Astrocyte of the cerebellum (primary cell): ENCODE measurements at places on chromosomes 3 and 15.
A peak's percentile ranks its signal among the peaks of the same experiment; 100 is the strongest.

DNA sequence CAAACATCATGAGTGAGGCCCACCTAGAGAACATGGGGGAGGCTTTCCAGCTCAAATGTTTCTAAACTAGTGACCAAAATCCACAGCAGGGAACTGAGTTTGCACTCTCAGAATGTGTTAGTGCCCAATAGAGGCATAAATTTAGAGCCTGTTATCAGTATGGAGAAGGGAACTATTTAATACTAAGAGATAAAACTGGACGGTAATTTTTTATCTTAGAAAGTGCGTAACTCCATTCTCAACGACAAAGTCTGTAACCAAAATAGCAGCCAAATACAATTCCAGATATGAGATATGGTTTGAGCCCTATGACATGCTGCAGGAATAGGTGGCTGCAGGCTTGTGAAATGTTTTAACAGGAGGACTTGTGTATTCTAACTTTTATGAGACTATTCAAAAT lies 3.5 kb downstream of the B3GALNT1 start:
- DNase-seq, result no peak

- peak; percentile 70 for DNase-seq
These were observed 180.3 kb upstream of the TSC22D2 start for GRCh38 chr3:150227839-150228238.

- DNase-seq, result no peak
These were observed 1.1 kb downstream of the EHD4 start for GRCh38 chr15:41971089-41971894.

DNA sequence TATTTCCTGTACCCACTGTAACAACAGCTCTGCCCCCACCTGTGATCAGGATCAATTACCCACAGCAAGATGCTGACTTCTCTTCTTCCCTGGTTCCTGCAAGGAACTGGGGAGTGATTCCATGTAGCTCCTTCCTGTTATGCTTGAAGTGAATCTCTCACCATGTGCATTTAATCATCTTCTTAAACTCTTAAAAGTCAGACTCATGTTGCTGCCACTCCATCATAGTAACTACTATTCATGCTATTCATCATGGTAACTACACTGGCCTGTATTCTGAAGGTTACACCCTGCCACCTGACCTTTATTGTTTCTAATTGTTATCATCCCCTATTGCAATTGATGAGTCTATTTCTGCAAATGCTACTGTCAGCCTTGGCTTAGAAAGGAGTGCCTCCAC lies 89.5 kb downstream of the SUCNR1 start:
- DNase-seq, result no peak

DNA sequence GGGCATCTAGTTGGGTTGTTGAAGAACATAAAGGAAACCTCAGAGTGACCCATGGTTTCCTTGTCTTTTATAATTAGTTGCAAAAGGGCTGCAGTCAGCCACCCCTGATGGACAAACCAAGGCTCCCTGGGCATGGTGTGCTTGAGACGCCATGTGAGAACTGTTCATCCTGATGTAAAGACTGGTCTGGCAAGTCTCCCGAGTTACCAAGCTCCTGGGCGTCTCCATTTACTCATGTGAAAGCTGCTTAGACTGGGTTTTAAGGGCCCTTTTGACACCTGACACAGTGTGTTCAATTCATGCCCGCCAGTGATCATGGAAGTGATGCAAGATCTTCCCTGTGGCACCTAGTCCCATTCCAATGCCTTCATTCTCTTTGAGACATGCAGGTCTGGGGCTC lies 49.4 kb downstream of the GRK7 start:
- no peak for DNase-seq

DNA sequence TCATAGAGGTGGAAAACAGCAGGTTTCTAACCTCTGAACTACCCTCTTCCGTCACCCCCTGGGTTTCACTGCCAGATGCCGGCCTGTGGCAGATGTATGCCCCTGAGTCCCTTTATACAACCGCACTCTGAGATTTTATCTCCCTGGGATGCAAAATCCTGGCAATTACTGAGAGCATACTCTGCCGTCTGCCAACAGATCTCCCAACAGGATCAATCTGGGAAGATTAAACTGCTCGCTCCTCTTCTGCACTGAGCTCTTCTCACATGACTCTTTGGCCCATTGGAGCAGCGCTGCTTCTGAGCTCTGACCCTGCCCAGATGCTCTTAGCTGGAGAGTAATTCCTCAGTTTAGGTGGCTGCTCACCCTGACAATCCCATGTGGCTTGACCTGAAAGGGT lies 133.2 kb downstream of the LIPC start:
- no peak for DNase-seq

- no peak for DNase-seq
These were observed 253.7 kb downstream of the ROBO1 start for GRCh38 chr3:79514069-79514468.

- DNase-seq, result peak; percentile 37
These were observed 147.0 kb upstream of the LRRFIP2 start for GRCh38 chr3:37321377-37321781.

- DNase-seq, result no peak
These were observed 65.5 kb downstream of the SSUH2 start for GRCh38 chr3:8579096-8579495.

DNA sequence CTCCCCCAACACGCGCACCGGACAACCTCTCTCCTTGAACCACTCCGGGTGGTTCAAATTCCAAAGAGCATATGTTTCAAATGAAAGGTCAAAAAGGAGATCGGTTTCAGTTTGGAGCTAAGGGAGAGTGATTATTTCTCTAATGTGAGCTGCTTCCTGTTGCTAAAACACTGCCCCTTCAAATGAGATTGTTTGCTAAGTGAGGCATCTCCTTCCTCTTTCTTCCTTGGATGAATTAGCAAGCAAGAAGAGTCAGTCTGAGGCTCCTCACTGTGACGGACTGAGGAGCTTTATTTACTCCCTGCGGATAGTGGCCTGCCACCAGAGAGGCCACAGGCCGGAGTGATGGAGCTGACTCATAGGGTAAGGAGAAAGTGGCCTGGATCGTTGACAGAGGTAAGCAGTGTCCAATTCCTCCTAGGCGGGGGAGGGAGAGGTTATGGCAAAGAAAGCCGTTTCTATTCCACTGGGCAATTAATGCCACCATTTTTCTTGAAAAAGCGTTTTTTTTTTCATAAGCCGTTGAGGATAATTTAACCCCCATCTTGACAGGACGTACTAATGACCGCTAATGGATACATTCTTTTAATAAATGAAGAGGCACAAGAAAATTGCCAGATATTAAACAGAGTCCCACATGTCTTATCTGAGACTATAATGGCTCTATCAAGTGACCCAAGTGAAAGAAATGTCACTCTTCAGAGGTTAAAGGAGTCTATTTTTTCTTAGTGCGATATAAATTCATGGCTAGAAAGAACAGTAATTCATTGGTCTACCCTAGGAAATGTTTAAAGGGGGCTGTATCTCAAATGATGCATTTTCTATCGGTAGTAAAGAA lies 167.0 kb upstream of the ANKRD28 start:
- DNase-seq, result no peak

GRCh38 chr15:87387766-87388165 lies 868.8 kb downstream of the NTRK3 start:
- DNase-seq, result no peak

GRCh38 chr15:69290346-69291164 lies 8.2 kb upstream of the PAQR5 start:
- DNase-seq, result no peak

GRCh38 chr3:161070980-161071663 lies 34.0 kb downstream of the B3GALNT1 start:
- no peak for DNase-seq

GRCh38 chr3:55245351-55245750 lies 241.8 kb downstream of the WNT5A start:
- DNase-seq, result no peak

DNA sequence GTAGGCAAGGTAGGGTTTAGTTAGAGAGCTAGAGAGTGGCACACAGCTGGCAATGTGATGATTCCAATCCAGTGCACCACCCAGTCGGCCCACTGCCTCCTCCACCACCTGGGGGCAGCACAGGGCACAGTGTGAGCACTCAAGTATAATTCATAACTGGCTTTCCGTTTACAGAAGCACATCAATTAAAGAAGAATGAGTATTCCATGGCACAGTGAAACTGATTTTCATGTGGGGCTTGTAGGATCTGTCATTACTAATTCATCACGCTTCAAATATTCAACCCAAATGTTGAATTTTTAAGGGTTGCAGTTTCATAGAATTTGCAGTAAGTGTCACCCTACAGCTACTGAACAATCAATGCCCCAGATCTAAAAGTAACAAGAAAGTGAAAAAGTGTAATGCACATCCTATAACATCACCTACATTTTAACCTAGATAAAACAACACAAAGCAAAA lies 149.9 kb downstream of the IGSF11 start:
- DNase-seq, result peak; percentile 9

GRCh38 chr3:65419233-65419632 lies 619.5 kb downstream of the MAGI1 start:
- DNase-seq, result no peak

DNA sequence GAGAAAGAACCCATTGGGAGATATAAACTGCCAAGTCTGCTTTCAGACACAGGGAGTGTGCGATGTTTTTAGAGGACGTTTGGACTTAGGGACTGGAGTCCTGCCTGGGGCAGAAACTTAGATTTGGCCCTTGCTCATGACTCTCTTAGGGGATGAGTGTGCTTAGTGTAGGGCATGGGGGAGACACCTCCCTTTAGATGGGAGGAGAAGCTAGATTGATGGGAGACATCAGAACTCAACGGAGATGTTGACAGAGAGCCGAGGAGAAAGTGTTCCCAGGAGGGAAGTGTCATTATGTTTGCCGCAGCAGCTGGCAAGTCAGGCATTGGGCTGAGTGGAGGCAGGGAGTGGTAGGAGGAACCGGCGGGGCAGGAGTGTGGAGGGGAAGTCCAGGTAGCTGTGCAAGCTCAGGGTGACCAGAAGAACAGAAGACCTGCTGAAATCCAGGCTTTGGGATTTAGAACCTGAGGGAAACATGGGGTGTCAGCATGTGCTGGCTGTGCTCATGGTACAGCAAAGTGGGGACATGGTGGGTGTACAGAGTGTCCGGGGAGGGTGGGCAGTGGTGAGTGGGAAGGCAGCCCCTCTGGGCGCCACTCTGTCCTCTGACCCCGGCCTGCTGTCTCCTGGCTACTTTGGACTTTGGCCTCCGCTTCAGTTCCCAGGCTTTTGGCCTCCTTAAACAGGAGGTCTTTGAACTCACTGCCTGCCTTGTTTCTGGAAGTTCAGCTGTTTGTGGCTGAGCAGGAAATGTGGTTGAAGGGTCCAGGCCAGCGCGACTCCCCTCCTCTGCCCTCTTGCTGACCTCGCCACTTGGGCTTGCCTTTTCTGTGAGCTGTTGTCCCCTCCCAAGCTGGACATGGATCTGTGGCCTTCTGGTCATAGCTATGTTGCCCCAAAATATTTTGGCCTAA lies 324.0 kb upstream of the LRRFIP2 start:
- DNase-seq, result no peak

DNA sequence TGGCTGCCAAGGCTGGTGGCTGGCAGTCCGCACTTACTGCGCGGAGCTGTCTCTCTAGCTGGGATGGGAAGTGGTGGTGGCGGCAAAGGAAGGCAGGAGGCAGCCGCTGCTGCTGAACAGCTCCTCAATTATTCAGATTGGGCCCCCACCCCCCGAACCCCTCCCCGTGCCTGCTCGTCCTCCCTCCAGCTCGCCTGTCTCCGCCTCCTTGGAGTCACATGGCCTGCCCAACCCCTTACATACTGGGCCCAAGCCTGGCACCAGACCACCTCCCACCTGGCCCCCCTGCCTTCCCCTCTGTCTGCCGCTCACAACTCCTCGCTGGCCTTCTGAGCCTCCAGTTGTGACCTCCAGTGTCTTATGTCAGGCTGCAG lies at the start of gene SLC7A14:
TSS of gene SLC7A14 (minus strand) at position 139 of the 374 bp plus-strand sequence. CDS start 59,139 bp downstream, outside the sequence.
- no peak for DNase-seq

GRCh38 chr3:10515396-10515795 lies 10.0 kb upstream of the ATP2B2 start:
- DNase-seq, result no peak

GRCh38 chr3:154981201-154981600 lies 98.9 kb upstream of the MME start:
- DNase-seq, result no peak

DNA sequence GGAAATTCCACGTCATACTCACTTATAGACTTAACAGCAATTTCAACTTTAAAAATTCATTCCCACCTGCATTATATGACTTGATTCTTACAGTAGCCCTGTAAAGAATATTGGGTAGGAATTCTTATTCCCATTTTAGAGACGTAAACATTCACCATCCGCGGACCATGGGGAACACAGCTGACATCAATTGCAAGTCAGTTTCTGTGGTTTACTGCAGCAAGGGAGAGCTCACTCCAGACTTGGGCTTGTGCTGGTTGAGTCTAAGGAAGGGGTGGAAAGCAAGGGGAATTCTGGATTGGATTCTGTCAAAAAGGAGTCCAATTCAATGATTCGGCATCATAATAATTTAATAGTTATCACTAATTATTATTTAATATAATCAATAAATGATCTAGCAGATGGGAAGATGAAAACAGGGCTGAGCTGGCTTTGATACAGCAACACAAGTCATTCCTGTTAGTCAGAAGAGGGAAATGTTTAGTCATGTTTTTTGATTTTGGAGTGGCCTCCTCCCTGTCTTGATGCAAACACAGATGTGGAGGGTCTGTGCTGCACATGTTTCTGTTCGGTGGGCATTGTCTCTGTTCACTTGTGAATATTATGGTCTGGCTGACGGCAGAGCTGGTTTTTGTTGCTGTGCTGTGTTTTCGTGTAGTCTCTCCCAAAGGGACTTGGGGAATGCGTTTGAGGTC lies 9.7 kb downstream of the LIPC start:
- DNase-seq, result no peak

- DNase-seq, result no peak
These were observed 268.1 kb upstream of the UBE2E2 start for GRCh38 chr3:22935040-22935439.

- no peak for DNase-seq
These were observed 47.3 kb downstream of the ZDHHC19 start for GRCh38 chr3:196163666-196164493.

DNA sequence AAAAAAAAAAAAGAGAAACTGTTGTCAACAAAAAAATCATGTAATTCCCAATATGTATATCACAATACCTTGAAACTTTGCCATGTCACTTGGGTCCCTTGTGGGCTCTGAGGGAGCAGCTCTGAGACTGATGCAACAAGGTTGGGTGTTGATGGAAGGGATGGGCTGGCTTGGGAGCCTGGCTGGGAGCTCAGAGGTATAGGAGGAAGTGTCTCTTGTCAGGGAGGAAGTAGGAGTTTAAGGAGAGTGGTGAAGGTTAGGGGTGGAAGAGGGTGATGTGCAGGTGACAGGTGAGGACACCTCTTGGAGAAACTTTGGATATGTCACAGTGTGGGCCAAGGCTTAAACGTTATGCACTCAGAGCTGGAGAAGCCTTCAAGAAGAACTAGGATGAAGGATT lies 2.0 kb upstream of the TM6SF1 start:
- DNase-seq, result no peak

GRCh38 chr3:13014755-13015285 lies 58.4 kb downstream of the IQSEC1 start:
- DNase-seq, result no peak
